Right kidney (tissue), 9 donors: ENCODE measurements at places on chromosomes 11 and 22.

DNA sequence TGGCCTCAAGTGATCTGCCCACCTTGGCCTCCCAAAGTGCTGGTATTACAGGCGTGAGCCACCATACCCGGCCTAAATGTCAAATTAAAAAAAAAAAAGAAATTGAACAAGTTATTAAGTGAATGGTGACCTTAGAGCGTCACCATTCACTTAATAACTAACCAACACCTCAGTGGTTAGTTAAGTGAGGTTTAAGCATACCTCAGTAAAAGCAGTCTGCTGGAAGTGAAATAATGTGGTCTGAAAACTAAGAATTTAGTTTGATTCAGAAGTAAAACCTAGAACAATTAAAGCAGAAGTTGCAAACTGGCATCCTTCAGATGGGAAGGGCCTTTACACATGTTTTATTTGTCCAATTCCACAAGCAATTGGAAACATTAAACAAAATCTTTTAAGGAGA lies 71.5 kb downstream of the FCHSD2 start:
- no peak for DNase-seq

DNA sequence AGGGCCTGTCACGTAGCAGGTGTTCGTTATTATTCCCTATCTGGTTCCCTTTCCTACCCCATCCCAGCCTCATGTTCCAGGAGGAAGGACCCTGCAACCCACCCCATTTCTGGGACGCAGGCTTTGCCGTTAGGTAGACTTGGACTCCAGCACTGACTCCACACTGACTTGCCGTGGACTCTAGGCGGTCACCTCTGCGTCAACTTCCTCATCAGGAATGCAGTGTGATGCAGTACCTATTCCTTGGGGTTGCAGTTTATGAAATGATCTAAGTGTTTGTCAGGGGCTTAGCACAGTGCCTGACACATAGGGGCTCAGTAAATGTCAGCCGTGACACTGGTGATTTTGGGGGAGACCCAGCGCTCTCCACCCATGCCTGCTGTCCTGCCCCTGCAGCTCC lies 16.8 kb downstream of the DGKZ start:
- DNase-seq, result no peak

DNA sequence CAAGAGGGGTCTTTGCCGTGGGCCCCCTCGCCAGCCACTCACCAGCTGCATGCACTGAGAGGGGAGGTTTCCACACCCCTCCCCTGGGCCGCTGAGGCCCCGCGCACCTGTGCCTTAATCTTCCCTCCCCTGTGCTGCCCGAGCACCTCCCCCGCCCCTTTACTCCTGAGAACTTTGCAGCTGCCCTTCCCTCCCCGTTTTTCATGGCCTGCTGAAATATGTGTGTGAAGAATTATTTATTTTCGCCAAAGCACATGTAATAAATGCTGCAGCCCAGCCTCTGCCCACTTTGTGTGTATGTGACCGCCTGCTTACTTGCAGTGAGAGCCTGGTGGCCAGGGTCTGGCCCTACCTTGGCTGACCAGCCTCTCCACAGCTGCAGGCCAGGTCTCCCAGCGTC lies 2.8 kb upstream of the CRACR2B start:
- DNase-seq, result no peak

- no peak for DNase-seq
Observed at GRCh38 chr11:75248924-75249256, 8.3 kb downstream of the TPBGL start.

DNA sequence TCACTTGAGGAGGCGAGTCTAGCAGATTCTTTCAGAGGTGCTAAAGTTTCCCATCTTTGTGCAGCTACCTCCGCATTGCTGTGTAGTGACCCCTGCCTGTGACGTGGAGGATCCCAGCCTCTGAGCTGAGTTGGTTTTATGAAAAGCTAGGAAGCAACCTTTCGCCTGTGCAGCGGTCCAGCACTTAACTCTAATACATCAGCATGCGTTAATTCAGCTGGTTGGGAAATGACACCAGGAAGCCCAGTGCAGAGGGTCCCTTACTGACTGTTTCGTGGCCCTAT lies 8.9 kb upstream of the SAMM50 start:
- DNase-seq, result no peak

- no peak for DNase-seq
Observed at GRCh38 chr11:118757876-118758399, 33.0 kb downstream of the DDX6 start.

- DNase-seq, result no peak
Observed at GRCh38 chr11:35951680-35952079, 7.8 kb downstream of the LDLRAD3 start.

- DNase-seq, result no peak
Observed at GRCh38 chr11:75317446-75318122, 33.9 kb downstream of the ARRB1 start.

DNA sequence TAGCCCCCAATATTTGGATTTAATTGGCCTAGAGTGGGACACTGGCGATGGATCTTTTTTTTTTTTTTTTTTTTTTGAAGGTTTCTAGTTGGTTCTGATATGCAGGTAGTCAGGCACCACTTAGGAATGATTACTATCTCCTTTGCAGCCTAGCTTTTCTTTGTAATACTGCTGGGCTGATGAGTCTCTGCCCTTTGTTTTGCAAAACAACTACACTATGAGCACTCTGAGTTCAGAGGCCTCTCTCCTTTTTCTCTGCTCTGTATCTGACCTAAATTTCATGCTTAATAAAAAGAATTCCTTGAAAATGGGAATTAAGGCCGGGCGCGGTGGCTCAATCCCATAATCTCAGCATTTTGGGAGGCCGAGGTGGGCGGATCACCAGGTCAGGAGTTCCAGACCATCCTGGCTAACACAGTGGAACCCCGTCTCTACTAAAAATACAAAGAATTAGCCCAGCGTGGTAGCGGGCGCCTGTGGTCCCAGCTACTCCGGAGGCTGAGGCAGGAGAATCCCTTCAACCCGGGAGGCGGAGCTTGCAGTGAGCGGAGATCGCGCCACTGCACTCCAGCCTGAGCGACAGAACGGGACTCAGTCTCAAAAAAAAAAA lies 1312.3 kb downstream of the FAM181B start:
- DNase-seq, result no peak

- DNase-seq, result no peak
Observed at GRCh38 chr22:46708766-46709330, 29.2 kb downstream of the CERK start.

GRCh38 chr11:27894552-27894951 lies 194.3 kb upstream of the BDNF start:
- DNase-seq, result no peak

DNA sequence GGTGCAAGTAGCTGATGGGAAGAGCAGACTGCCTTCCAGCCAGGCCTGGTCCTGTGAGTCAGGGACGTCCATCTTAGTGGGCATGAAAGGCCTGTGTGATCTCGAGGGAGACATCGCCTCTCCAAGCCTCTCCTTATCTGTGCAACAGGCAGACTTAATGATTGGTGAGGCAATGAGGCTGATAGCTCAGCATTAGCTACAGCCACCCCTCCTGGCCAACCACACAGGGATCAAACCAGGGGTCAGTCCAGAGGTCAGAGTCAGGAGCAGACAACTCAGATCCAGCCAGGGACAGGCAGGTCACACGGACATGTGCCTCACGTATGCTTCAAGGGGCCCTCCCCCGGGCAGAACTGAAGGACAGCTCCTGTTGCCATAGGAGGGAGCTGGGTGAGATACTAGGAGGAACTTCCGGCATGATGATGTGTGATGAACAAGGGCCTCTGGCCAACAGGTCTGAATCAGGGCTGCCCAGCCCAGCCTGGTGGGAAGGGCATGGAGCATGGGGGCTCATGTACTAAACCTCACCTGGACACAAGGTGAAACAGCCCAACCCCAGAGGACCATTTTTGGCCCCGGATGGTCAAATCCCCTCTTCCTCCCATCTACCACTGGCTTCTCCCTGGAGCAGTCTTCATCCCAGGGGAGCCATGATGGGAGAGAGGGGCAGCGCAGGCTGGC lies 2.8 kb upstream of the APOC3 start:
- DNase-seq, result no peak

- no peak for DNase-seq
Observed at GRCh38 chr11:92605667-92606066, 363.8 kb upstream of the MTNR1B start.
